ENCODE measurements at places on chromosomes 2 and 18.

GRCh38 chr2:236535024-236535423, 34.6 kb upstream of the ACKR3 start:
- DNase-seq, result no peak

GRCh38 chr2:46480562-46480961, 1.2 kb downstream of the TMEM247 start:
- DNase-seq, result no peak

- no peak for DNase-seq
Measured at GRCh38 chr2:70641263-70641784, 87.7 kb upstream of the TGFA start.

- DNase-seq, result no peak
Measured at GRCh38 chr2:73279852-73280251, 4.4 kb downstream of the FBXO41 start.

DNA sequence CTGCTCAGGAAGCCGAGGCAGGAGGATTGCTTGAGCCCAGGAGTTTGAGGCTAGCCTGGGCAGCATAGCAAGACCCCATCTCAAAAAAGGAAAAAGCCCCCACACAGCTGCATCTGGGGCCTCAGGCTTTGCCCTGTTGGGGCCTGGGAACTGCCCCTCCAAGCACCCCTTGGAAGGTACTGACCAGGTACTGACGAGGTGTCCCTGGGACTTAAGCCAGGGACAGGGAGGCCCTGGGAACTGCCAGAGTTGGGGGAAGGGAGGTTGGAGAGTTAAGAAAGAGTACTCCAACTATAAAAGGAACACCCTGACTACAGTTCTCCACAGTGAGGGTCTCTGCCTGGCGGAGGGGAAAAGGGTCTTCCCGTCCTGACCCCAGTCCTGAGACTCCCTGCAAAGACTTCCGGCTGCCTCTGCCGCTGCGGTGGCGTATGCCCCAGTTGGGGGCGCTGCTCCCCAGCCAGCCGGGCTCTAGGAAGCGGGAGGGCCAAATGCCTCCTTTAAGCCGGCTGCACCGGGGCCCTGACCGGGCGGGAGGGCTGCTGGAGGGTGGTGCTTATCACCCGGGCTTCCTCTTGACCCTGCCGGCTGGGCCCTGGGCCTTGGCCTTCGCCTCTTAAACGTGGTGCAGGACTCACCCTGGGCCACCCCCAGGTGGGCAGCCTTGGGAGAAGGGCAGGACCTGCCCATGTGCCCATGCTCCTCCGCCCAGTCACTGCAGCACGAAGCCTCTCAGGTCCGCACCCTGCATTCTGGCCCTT, 12.8 kb downstream of the SLC30A3 start:
- DNase-seq, result no peak

GRCh38 chr2:1633936-1634587, 110.3 kb downstream of the PXDN start:
- no peak for DNase-seq

DNA sequence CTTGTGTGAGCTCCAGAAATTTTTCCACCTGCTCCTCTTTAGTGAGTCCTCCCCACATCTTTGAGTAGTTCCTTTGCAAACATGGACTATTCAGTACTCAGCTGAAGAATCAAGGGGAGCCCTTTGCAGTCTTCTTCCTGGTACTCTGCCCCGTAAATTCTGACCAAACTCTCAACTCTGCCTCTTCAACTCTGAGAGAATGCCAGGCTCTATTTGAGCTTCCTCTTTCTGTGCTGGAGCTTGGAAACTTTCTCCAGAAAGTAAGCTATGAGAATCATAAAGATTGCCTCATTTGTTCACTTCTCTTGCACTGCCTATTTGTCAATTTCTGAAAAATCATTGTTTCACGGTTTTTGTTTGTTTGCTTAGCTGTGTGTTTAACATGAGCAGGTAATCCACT, 7.4 kb upstream of the STAT4 start:
- DNase-seq, result no peak

- DNase-seq, result no peak
Measured at GRCh38 chr2:82675186-82675585, 1783.9 kb downstream of the SUCLG1 start.

DNA sequence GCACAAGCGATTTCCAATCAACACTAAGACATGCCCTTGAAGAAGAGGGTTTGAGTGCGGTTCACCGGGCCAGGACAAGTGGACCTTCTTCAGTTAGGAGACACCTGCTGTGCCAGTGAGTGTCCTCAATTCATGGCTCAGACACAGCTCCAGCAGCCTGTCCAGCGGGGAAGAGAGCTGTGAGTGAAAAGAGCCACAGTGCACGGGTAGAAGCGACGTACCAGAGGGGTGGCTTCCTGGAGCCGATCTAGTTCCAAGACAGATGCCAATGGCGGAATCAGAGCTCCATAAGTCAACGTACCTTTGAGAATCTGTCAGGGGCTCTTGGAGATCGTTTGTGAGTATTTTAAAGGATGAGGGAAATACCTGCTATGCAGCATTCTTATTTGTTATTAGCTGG, 119.9 kb upstream of the SALL3 start:
- no peak for DNase-seq

DNA sequence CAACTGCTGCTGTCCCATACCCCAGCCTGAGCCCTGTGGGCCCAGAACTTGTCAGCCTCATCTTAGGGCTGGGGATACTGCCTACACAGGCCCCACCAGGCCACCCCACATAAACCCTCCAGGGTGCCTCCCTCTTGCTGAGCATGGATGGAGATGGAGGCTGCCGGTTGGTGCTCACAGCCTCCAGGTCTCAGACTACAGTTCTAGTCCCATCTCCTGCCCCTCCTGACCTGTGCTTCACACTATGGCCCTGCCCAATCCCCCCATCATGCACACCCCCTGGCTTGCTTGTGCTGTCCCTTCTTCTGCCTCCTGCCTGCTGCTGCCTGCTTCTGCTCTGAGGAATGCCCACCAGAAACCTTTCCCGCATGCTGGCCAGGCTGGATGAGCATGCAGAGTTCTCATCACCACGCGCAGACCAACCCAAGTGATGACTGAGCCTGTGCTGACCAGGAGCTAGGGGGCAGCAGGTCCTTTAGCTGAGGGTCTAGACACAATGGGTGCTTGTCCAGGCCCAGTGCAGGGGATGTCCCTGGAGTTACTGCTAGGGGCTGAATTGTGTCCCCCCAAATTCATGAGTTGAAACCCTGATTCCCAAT, 138.4 kb upstream of the HS6ST1 start:
- DNase-seq, result no peak

GRCh38 chr2:38959938-38960608, 70.4 kb downstream of the ARHGEF33 start:
- peak; percentile 61 for DNase-seq

GRCh38 chr2:19774805-19775176, 127.0 kb downstream of the TTC32 start:
- DNase-seq, result no peak

Measured in skeletal muscle cell (primary cell).